ENCODE measurements at places on chromosomes 1 and 21. TPM values are rescaled to one million over a fixed set of nuclear protein-coding genes. Genes with fewer than 3 reads are reported as not detected.

Gene GNG12
- 0.12 TPM for total RNA-seq

Gene NCMAP
- total RNA-seq = not detected

Gene RNU1-1
- 3,041 TPM for total RNA-seq

Gene AGBL4
- total RNA-seq = not detected

Gene SLAMF6
- 50.1 TPM for total RNA-seq

Gene RGSL1
- total RNA-seq = not detected

Gene KLHDC9
- total RNA-seq = not detected

Gene C1orf56
- 1.7 TPM for total RNA-seq

Gene MYBPH
- total RNA-seq = not detected

Gene CRTC2
- total RNA-seq = 76.4 TPM

Gene OR13G1
- total RNA-seq = not detected

DNA sequence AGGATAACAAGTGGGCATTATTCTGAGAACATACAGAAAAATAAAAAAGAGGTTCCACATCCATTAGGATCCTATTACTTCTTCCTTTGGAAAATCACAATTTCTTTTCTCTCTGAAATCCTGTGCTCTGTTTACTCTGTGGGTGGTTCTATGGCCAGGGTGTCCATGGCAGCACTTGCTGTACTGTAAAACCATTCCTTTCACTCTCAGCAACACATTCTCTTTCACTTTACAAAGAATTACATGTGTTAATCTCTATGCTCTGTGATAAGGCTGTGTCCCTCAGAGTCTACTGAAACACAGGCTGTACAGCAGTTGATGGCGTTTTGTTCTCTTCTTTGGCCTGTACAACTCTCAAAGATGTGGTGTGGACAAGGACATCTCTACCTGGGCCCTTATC, 524.1 kb downstream of the PTBP2 start:
- no peak overlapping the region for H3K27ac ChIP-seq
- H3K36me3 ChIP-seq = no peaks in the 10 kb centered on the region
- no peak for DNase-seq
- H3K4me3 ChIP-seq = no peak overlapping the region
- no peaks in the 10 kb centered on the region for H3K4me1 ChIP-seq

- DNase-seq = peak; percentile 3
- H3K4me1 ChIP-seq = peaks cover 24% of the 10 kb centered on the region
- peaks cover 12% of the 10 kb centered on the region for H3K27me3 ChIP-seq
- H3K4me3 ChIP-seq = no peak overlapping the region
These were observed 18.1 kb downstream of the MAP3K7CL start for GRCh38 chr21:29148530-29148929.

- H3K27me3 ChIP-seq = peaks cover 47% of the 10 kb centered on the region
- DNase-seq = no peak
- peaks cover 2% of the 10 kb centered on the region for H3K36me3 ChIP-seq
- no peaks in the 10 kb centered on the region for H3K4me1 ChIP-seq
These were observed 1.2 kb upstream of the CAMK2N1 start for GRCh38 chr1:20487236-20487590.

- H3K4me3 ChIP-seq = no peak overlapping the region
- no peak overlapping the region for H3K27ac ChIP-seq
- H3K27me3 ChIP-seq = no peaks in the 10 kb centered on the region
- H3K4me1 ChIP-seq = no peaks in the 10 kb centered on the region
These were observed 281.5 kb downstream of the NEGR1 start for GRCh38 chr1:72000809-72001208.

DNA sequence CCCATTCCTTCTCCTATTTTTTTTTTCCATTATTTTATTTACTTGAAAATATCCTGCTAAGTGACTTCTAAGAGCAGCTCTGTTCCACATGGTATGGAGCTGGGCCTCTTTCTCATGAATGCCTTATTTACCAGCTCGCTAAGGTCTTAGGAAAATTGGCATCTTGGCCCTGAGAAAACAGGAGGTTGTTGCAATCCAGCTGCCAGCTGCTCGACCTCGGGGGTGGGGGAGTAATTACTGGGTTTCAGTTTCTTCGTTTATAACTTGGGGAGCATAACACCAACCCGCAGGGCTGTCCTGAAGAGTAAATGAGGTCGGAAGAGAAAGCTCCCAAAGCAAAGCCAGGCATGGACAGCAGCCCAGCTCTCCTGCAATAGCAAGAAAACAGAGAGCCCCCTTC, 176.3 kb downstream of the AJAP1 start:
- no peak for DNase-seq
- peaks cover 6% of the 10 kb centered on the region for H3K27me3 ChIP-seq
- no peak overlapping the region for H3K4me3 ChIP-seq
- H3K36me3 ChIP-seq = no peaks in the 10 kb centered on the region
- no peaks in the 10 kb centered on the region for H3K4me1 ChIP-seq
- no peak overlapping the region for H3K27ac ChIP-seq

- no peak overlapping the region for H3K27ac ChIP-seq
- peaks cover 34% of the 10 kb centered on the region for H3K36me3 ChIP-seq
- no peak for DNase-seq
- peaks cover 41% of the 10 kb centered on the region for H3K4me1 ChIP-seq
- no peak overlapping the region for H3K4me3 ChIP-seq
These were observed 6.5 kb downstream of the THEMIS2 start for GRCh38 chr1:27878787-27879335.

- H3K4me3 ChIP-seq = no peak overlapping the region
- DNase-seq = no peak
- no peaks in the 10 kb centered on the region for H3K4me1 ChIP-seq
- H3K36me3 ChIP-seq = no peaks in the 10 kb centered on the region
- H3K27me3 ChIP-seq = peaks cover 1% of the 10 kb centered on the region
These were observed 611.2 kb upstream of the PLXNA2 start for GRCh38 chr1:208855403-208855802.

DNA sequence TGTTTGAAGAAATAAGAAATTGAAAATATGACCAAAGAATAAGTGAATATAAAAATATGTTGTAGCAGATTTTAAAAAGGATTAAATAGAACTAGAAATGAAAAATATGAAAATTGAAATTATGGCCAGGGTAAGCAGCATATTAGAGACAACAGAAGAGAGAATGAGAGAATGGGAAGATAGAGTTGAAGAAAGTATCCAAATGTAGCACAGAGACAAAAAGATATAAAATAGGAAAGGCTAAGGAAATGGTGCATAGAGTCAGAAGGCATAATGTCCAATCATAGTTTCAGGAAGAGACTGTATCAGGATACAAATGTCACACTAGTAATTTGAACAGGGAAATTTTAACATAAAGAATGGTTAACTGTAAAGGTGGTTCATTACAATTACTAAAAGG, 29.5 kb downstream of the AZIN2 start:
- peaks cover 4% of the 10 kb centered on the region for H3K4me1 ChIP-seq
- H3K36me3 ChIP-seq = peaks cover 4% of the 10 kb centered on the region
- H3K27ac ChIP-seq = no peak overlapping the region
- DNase-seq = no peak
- H3K27me3 ChIP-seq = peaks cover 3% of the 10 kb centered on the region

GRCh38 chr21:39637197-39637970, 24.6 kb downstream of the B3GALT5 start:
- H3K4me1 ChIP-seq = no peaks in the 10 kb centered on the region
- no peaks in the 10 kb centered on the region for H3K36me3 ChIP-seq
- no peaks in the 10 kb centered on the region for H3K27me3 ChIP-seq

DNA sequence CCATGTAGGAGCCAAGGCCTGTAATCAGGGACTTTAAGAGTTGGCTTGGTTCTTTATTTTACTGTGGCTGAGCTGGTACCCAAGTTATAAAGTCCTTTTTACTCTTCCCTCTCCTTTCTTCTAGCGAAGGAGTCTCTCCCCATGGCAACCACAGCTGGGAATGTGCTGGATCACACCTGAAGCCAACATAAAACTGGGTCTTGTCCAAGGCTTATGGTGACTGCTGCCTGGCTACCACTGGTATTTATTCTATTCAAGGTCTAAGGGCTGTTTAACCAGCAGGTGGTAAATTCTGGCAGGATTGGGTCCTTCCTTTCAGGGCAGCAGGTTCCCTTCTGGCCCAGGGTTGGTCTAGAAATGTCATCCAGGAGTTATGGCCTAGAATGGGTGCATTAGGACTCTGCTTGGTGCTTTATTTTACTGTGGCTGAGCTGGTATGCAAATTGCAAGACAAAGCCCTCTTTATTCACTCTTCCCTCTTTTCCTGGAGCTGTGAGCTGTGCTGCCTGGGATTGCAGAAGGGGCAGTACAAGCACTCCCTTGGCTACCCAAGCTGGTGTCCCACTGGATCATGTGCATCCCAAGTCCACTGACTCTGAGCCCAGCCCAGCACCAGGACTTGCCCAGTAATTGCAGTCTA, 26.6 kb downstream of the SLC22A15 start:
- H3K4me1 ChIP-seq = peaks cover 16% of the 10 kb centered on the region
- no peak overlapping the region for H3K4me3 ChIP-seq
- DNase-seq = no peak
- no peak overlapping the region for H3K27ac ChIP-seq

- peak; percentile 7 for DNase-seq
- H3K27ac ChIP-seq = no peak overlapping the region
- peaks cover 10% of the 10 kb centered on the region for H3K27me3 ChIP-seq
- no peak overlapping the region for H3K4me3 ChIP-seq
- no peaks in the 10 kb centered on the region for H3K36me3 ChIP-seq
These were observed 147.2 kb downstream of the CHD1L start for GRCh38 chr1:147389532-147390184.

- no peak overlapping the region for H3K27ac ChIP-seq
- DNase-seq = no peak
- peaks cover 14% of the 10 kb centered on the region for H3K36me3 ChIP-seq
These were observed 15.5 kb downstream of the TRPM2 start for GRCh38 chr21:44368711-44369446.

DNA sequence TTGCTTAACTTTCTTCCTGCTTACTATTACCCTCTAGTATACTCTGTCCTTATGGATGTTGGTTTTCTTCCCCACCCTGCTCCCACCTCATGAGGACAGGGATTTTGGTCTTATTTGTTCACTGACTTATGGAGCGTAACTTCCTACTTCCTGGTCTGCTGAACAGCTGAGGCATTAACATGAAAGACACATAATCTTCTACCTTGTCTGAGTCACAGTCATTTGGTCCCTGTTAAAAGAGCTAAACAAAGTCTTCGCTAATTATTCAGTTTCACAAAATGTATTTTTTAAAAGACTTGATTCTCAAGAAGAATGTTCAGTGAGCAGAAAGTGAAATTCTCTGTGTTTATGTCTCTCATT, 18.5 kb downstream of the RNASEL start:
- peaks cover 6% of the 10 kb centered on the region for H3K36me3 ChIP-seq
- no peaks in the 10 kb centered on the region for H3K4me1 ChIP-seq
- H3K27ac ChIP-seq = no peak overlapping the region
- no peak overlapping the region for H3K4me3 ChIP-seq
- no peak for DNase-seq
- H3K27me3 ChIP-seq = peaks cover under 1% of the 10 kb centered on the region

GRCh38 chr1:54875000-54875399, 12.0 kb downstream of the DHCR24 start:
- H3K27me3 ChIP-seq = no peaks in the 10 kb centered on the region
- H3K4me3 ChIP-seq = no peak overlapping the region

GRCh38 chr1:3940081-3940753, 40.1 kb upstream of the C1orf174 start:
- no peak overlapping the region for H3K4me3 ChIP-seq
- no peaks in the 10 kb centered on the region for H3K4me1 ChIP-seq
- H3K36me3 ChIP-seq = no peaks in the 10 kb centered on the region
- H3K27me3 ChIP-seq = peaks cover 2% of the 10 kb centered on the region

DNA sequence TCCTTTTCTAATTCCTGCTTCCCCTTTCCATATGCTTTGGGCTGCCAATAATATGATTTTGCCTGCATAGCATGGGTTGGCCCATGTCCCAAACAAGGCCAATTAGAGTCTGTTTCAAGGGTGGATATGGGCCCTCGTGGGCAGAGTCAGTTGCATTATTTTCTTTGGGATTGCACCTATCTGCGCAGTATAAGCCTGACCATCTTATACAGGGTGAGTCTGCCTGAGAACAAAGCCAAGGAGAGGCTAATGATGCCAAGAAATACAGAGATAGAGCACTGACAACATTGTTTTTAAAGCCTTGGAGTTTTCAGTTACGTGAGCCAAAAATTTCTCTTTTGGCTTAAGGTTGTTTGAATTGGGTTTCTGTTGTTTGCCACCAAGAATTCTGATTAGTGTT, 18.6 kb downstream of the OVAAL start:
- H3K27me3 ChIP-seq = peaks cover 2% of the 10 kb centered on the region
- peaks cover 8% of the 10 kb centered on the region for H3K4me1 ChIP-seq
- no peak overlapping the region for H3K27ac ChIP-seq

- H3K4me3 ChIP-seq = no peak overlapping the region
- peaks cover 2% of the 10 kb centered on the region for H3K27me3 ChIP-seq
- H3K27ac ChIP-seq = no peak overlapping the region
- no peaks in the 10 kb centered on the region for H3K36me3 ChIP-seq
- H3K4me1 ChIP-seq = no peaks in the 10 kb centered on the region
These were observed 28.5 kb upstream of the RNF2 start for GRCh38 chr1:185016880-185017279.

GRCh38 chr1:72010094-72010431, 272.3 kb downstream of the NEGR1 start:
- no peaks in the 10 kb centered on the region for H3K4me1 ChIP-seq
- H3K27me3 ChIP-seq = no peaks in the 10 kb centered on the region
- no peaks in the 10 kb centered on the region for H3K36me3 ChIP-seq

All from activated T-helper 1 cell treated with anti-CD3 and anti-CD28 coated beads, Interleukin-12 subunit alpha, Interleukin-12 subunit beta, Interleukin-2, Interleukin-4 antibody, amounts not matched to agents 30 ng/mL and 10 ng/mL and 1 ng/mL, durations not matched to agents 14 hours and 24 hours and 36 hours (primary cell).